ENCODE measurements at places on chromosomes 11 and 22.

DNA sequence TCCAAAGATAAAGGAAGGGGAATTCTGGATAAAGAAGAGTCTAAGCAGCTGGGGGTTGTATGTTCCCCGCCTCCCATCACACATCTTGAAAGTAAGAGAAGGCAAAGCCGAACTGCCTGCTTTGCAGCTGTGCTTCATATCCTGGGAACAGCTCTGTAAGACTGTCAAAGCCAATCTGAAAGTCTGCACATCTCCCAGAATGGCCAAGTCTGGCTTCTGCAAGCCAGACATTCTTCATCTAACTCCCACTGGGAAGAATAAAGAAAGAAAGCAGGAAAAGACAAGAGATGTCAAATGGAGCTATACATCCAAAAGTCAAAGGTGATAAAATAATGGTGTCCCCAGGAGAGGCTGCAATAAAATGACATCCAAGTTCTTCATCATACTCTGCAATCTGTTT, 15.4 kb downstream of the MORC2 start:
- no peak for DNase-seq

DNA sequence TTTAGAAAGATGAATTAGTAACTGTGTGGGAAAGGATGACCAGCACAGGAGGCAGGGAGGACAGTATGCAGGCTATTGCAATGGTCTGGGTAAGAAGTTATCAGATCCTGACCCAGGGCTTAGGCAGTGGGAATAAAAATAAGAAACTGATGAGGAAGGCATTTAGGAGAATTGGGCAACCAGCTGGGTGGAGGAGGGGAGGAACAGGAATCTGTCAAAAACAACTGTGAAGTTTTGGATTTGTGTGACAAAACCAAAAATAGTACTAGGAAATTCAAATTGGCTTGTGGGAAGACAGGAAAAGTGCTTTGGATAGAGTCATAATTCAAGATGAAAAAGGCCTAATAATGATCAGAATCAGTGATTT, 27.9 kb downstream of the MMP13 start:
- no peak for DNase-seq

DNA sequence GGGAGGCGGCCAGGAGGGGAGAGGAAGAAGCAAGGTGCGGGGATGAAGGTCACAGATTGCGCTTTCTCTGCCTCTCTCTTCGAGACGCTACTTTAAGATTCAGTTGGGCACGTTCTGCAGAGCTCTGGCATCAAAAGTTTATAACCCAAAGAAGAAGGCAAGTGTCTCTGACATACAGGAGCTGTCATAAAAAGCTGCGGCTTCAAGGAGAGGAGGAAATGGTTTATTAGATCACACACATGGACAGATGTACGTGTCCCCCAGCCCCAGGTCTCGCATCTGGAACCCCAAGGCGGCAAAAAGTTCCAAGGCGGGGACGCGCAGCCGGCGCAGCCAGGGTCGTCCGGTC, 589.0 kb downstream of the OPCML start:
- no peak for DNase-seq

GRCh38 chr11:120244476-120245365, 4.8 kb downstream of the POU2F3 start:
- DNase-seq, result no peak

DNA sequence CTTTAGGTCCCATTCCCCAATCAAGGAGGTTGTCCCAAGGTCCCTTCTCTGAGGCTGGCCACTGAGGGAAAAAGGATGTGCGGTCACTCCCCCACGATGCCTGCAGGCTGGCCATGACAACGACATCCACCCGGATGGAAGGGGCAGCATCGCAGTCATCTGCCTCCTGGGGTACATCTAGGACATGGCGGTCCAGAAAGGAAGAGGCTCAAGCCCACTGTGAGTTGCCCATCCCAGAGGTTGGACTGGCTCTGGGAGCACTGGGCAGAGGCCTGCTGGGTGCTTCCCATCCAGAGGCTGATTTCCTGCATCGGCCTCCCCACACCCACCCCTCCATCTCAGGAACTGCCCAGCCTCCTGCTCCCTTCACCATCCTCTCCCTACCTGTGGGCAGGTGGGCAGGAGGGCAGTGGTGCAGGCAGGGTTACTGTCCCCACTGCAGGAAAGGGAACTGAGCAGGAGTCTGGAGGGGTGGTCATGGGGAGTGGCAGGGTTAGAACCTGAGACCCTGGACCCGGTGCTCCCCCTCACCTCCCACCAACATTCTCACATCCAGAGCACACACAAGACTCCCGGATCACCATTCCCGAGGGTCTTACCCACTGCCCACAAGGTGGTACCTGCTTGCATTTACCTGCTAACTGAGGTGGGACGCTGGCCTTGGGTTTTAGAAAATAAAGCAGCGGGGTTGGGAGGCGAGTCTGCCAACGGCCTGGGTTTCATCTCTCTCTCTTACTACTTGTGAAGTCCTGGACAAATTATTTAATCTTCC, 4.4 kb downstream of the RCE1 start:
- DNase-seq, result no peak

Measured in NCI-H1436 treated with DMSO at 0.1 percent for 48 hours (cell line).